ENCODE measurements at places on chromosomes 13 and 19. TPM values are rescaled to one million over a fixed set of nuclear protein-coding genes. Genes with fewer than 3 reads are reported as not detected.
A peak's percentile ranks its signal among the peaks of the same experiment; 100 is the strongest.

Gene A1BG
- polyA plus RNA-seq = 1.4 TPM

Gene TSHZ3
- polyA plus RNA-seq = 9.9 TPM

DNA sequence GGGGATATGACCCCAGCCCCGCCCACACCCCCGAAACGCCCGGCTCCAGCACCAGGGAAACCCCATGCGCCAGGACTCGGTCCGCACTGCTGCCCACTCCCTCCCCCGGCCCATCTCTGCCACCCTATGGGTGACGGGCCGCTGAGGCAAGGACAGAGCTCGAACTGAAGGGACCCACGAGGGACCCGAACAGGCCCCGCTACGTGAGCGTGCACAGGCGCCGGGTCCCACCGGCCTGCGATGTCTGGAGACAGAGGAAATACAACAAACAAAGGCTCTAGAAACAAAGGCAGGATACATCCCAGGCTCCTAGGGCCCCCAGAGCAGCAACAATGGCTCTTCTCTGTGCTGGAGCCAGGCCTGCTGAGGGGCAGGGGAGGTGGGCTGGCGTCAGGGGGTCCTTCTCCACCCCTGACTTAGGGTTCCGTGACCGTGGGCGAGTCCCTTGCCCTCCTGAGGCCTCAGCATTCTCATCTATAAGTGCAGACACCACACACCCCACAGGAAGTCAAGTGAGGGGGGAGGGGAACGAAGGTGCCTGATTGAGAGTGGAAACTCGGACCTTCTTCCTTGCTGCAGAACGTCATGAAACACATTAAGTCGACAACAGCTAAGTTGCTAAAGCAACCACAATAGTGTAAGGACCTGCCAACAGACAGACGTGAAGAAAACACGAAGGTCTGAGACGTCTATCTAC is 3.1 kb downstream of the ABHD17A start:
- no peak for DNase-seq

Gene DHDH
- polyA plus RNA-seq = 6.0 TPM

DNA sequence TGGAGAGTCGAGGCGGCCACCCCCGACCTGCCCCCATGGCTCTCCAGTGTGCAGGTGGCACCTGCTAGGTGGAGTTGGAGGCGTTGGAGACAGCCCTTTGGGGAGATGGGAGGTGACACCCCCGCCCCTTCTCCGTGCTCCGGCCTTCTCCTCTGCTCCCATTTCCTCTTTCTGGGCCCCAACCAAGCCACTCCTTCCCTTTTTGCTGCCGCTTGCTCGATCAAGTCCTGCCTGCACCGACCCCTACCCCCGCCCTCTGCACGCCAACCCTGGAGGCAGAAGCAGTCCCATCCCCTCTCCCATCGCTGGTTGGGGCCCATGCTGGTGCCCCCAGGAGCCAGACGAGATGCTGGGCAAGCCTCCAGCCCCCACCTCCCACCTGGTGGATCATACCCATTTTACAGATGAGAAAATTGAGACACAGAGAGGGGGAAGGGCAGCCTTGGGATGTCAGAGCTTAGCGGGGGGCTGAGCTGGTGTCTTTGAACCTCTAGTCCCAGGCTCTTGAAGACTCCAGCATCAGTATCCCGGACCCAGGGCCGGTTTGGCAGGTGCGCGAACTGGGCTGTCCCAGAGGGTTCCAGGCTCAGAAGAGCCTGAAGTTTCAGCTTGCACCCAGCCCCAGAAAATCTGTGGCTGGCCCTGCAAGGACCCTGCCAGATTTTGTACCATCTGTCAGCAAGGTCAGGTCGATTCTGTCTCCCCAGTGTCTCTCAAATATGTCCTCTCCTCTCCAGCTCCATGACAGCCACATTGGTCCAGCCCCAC is 10.3 kb downstream of the GNA15 start:
- DNase-seq = no peak

DNA sequence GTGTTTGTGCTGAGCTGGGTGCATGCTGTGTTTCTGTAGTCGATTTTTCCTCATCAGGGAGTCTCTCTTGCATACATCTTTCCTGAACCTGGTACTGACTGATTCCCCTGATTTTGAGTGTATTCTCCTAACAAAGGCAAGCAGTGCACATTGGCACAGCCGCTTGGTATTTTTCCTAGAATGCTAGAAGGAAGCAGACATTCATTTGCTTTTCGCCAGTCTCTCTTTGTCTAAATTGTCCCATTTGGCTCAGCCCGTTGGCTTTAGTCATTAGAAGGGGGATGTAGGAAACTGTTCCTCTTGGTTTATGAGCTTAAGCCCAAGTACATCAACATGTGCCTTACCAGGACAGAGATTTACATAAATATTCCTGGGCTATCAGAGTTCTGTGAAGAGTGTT is 266.1 kb upstream of the TMTC4 start:
- no peak for DNase-seq

GRCh38 chr19:17946965-17947784 is 14.4 kb downstream of the CCDC124 start:
- no peak for DNase-seq

Gene FBXL12
- polyA plus RNA-seq = 31.2 TPM

- DNase-seq = no peak
Observed at GRCh38 chr13:37476874-37477273, 121.7 kb downstream of the POSTN start.

Gene TBCB
- 158 TPM for polyA plus RNA-seq

DNA sequence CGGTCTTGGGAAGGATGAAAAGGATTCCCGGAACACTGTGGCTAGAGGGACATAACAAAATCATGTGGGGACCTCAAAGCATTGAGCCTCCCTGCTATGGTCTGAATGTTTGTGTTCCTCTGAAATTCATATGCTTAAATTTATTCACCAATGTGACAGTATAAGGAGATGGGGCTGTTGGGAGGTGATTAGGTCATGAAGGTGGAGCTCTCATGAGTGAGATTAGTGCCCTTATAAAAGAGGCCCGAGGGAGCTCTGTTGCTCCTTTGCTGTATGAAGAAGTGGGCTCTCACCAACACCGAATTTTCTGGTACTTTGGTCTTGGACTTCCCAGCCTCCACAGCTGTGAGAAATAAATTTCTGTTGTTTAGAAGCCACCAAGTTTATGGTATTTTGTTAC is 26.1 kb upstream of the DGKH start:
- DNase-seq = no peak

Gene ANKLE1
- 0.88 TPM for polyA plus RNA-seq

Gene TBC1D17
- polyA plus RNA-seq = 38.5 TPM

GRCh38 chr13:21371011-21371410 is 88.1 kb downstream of the ZDHHC20 start:
- DNase-seq = no peak

- DNase-seq = no peak
Observed at GRCh38 chr13:75764926-75765310, 128.8 kb downstream of the LMO7 start.

GRCh38 chr13:86559901-86560300 is 760.7 kb upstream of the SLITRK6 start:
- DNase-seq = no peak

GRCh38 chr19:34961775-34962686 is 2.0 kb downstream of the ZNF792 start:
- DNase-seq = no peak

Gene VSTM2B
- polyA plus RNA-seq = 1.2 TPM

DNA sequence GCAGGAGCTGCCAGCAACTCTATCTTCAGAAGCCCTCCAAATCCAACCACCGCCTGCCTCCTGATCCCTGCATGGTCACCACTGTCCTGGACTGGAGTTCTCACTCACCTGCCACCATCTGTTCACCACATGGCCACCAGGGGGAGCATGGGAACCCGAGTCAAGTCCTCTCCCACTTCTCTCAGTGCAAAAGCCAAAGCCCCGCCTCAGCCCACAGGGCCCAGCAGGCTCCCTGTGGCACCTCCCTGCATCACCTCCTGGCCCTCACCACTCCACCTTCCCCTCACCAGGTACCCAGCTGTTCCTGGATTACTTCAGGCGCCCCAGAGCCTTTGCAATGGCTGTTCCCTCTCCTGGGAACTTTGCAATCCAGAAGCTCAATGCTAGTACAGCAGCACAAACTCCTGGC is 5.3 kb downstream of the DHPS start:
- DNase-seq = peak; percentile 73

All from left renal cortex interstitium (tissue), 4 donors.